H1 (cell line): ENCODE measurements at places on chromosomes 2 and 18.

- DNase-seq = no peak
These were observed 359.6 kb downstream of the NRXN1 start for GRCh38 chr2:50672282-50672681.

- DNase-seq = no peak
These were observed 74.6 kb upstream of the DOK6 start for GRCh38 chr18:69326094-69326493.

DNA sequence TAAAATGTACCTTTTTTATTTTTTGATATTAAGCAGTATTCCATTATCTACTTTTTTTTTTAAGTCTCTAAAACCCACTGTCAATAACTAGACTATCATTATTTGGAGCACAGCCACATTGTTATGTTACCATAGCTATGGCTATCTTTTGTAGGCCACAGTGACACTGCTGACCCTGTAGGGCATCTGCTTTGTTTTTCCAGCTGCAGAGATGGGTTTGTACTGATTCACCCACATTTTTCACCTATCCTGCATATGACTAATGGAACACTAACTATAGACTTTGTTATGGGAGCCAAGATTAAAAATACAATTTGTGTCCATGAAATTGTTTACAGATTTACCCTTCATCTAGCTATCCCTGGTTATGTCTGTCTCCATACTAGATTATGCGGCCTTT is 21.6 kb upstream of the OTX1 start:
- no peak for DNase-seq

DNA sequence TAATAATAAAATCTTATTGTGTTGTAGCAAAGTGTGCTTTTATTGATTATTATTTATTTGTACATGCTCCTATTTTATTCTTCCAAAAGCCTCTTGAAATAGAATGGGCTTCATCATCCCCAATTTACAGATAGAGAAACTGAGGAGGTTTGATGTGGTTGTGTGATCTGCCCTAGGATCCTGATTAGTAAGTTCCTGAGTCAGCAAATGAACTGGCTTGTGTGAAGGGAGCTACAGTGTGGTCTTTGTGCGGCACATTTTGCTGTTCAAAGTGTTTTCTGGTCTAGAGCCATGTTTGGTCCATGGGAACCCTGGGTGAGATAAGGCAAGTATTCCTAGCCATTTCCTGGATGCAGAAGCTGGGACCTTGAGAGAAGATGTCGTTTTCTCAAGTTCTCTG is 326.9 kb downstream of the MEIS1 start:
- DNase-seq = no peak

- no peak for DNase-seq
These were observed 104.8 kb downstream of the CABLES1 start for GRCh38 chr18:23239885-23240608.

- peak; percentile 6 for DNase-seq
These were observed 24.1 kb downstream of the MROH2A start for GRCh38 chr2:233802132-233802815.

GRCh38 chr18:45275367-45276113 is 339.7 kb upstream of the SLC14A2 start:
- no peak for DNase-seq

- no peak for DNase-seq
These were observed 19.8 kb downstream of the ARL5A start for GRCh38 chr2:151808258-151809072.

- DNase-seq = no peak
These were observed 2.7 kb downstream of the NCK2 start for GRCh38 chr2:105747254-105747894.

DNA sequence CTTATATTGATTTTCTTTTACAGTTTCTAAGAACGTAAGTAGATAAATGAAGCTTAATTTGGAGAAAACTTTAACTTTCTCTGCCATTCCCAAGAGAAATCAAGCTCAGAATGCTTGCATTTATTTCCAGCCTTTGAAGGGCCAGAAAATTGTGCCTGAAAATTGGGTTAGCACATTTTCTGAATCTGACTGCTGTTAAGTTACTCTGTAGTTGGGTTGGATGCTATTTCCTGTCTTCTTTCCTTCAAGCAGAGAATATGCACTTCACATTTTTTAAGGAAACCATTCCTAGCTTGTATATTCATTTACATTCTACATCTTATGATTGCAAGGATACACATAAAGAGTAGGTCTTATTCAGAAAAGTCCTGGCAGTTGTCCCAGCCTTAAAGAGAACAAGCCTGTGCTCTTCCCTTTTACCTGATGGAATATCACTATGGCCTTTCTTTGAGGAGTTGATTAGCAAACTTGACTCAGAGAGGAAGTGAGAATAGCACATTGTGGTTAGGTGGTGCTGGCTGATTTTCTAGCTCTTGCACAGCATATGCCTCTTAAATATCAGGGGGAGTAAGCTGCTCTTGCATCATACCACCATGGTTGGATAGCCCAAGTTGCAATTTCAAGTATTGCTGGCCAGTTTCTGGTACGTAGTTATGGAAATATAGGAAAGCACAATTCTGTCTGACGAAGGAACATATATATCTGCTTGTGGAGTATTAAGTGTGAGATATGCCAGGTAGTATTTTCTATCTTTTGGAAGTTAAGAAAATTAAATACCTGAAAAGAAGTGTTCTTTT is 133.7 kb downstream of the COMMD1 start:
- DNase-seq = no peak

GRCh38 chr2:29240601-29241000 is 125.4 kb downstream of the CLIP4 start:
- no peak for DNase-seq
